ENCODE measurements at places on chromosomes 16 and 17. TPM values are rescaled to one million over a fixed set of nuclear protein-coding genes. Genes with fewer than 3 reads are reported as not detected.

GRCh38 chr16:79007614-79008013 is 592.9 kb downstream of the MAF start:
- no peak for DNase-seq

DNA sequence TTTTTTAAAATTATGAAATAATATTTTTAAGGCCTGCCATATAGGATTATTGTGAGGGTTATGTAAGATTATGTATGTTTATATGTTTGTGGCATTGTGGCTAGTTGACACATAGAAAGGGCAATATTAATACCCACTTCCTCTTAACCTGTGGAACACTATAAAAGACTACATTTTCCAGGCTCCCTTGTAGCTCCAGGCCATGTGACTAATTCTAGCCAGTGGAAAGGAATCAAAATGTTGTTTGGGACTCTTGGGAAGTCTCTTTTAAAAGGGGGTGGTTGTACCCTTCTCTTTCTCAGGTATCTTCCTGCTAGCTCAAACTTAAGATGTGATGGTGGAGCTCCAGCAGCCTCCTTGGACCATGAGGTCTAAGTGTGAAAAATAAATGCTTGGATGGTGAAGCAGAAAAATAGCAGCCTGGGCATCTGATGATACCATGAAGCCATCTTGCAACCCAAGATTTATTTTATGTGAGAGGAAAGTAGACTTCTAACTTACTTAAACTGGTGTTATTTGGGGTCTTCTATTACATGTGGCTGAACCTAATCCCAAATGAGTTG is 39.2 kb downstream of the TEKT5 start:
- DNase-seq = no peak

DNA sequence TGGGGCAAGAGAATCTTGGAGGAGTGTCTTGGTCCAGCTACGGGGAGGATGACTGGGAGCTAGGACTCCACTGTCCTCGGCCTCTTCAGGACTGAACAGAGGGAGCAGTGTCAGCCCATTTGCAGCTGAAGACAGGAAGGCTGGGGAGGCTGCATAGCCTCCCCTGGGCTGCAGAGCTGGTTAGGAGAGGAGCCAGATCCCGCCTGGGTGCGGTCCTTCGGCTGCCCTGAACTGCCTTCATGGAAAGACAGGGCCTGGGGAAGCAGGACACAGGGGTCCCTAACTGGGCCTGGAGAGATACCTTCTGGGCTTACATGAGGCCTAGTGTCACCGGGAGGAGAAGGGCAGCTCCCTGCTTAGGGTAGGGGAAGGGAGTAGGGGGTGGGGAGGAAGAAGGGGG is 26.6 kb downstream of the UNC13D start:
- no peak for DNase-seq

DNA sequence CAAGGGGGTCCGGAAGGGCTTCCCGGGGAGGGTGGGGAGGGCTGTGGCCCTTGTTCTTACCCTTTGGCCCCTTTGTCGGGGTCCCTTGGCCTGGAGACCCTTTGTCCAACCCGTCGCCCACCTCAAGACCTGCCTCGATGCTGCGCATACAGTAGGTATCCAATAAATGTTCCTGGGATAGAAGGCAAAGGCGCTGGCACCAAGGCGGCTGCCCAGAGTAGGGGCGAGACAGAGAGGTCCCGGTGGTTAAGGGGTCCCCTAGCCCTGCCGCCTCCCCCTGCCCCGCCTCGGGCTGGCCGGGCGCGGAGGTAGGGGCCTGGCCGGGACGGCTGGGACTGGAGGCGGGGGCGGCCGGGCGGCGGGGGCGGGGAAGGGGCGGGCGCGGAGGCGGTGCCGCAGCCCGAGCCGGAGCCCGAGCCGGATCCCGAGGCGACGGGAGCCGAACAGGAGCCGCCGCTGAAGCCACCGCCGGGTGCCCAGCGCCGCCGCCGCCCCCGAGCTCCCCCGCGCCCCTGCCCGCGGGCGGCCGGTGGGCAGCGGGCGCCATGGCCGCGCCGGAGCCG is at the start of gene NHERF2:
TSS of gene NHERF2 (plus strand) at position 442 of the 563 bp plus-strand sequence. CDS start at position 546, 104 bp downstream.
- DNase-seq = no peak

Gene SMIM36
- total RNA-seq = not detected

DNA sequence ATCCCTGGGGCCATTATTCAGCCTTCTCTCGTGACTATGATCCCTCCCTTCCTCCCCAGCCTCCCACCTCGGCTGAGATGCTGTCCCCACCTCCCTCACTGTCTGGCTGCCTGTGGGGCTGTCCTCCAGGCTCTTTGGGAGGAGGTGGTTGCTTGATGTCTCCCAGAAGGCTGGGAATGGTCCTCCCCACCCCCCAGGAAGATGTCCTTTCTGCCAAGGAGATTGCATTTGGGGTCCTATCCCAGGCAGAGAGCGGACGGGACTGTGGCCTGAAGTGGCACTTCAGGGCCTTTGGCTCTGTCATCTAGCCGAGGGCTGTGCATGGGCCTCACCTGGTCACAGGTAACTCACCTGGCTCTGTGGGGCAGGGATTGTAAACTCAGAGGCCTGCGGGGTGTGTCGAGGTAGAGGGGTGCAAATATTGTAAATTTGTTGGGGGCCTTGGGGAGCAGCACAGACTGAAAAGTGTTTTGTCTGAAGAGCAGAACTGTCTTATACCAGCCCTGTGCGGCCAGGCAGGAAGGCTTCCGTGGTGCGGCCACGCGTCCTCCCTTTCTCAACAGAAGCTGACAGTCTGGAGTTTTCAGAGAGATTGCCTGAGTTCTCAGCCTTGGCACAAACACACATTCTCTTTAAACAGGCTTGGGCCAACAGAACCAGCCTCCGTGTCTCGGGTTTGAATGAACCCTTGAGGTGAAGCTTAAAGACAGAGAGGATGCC is 177.9 kb downstream of the SEC14L1 start:
- DNase-seq = no peak

DNA sequence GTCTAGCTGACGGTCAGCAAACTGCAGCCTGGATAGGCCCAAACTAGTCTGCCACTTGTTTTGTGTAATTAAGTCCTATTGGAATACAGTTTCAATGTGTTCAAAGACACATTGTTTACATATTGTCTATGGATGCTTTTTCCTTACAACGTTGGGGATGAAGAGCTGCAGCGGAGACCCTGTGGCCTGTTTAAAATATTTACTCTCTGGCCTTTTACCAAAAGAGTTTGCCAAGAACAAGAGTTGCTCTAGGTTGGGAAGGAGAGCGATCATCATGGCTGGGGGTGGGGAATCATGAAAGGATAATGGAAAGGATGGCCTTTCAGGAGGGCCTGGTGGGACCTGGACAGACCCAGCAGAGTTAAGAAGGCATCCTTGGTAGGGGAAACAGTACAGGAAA is 274.9 kb upstream of the ZFHX3 start:
- DNase-seq = no peak

Gene FBXO39
- 0.30 TPM for total RNA-seq

GRCh38 chr17:39939588-39940419 is 12.3 kb downstream of the LRRC3C start:
- DNase-seq = peak; percentile 65

DNA sequence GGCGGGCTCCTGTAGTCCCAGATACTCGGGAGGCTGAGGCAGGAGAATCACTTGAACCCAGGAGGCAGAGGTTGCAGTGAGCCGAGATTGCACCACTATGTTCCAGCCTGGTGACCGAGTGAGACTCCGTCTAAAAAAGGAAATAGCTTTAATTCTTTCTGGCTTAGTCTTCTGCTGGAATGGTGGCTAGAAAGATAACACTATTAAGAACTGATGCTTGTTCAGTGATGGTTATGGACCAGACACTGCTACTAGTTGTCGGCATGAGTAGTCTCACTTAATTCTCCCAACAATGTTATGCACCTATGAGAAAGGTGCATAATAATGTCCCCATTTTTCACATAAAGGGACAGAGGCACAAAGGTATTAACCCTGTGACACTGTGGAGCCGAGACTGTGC is 188.7 kb downstream of the HS3ST3A1 start:
- no peak for DNase-seq

- DNase-seq = no peak
Measured at GRCh38 chr16:75617121-75617520, 6.0 kb downstream of the ADAT1 start.

DNA sequence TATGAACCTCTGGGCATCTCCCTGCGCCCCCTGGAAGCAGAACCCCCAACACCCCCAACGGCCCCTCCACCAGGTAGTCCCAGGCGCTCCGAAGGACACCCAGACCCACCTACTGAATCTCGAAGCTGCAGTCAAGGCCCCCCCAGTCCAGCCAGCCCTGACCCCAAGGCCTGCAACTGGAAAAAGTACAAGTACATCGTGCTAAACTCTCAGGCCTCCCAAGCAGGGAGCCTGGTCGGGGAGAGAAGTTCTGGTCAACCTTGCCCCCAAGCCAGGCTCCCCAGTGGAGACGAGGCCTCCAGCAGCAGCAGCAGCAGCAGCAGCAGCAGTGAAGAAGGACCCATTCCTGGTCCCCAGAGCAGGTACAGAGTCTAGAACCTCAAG is 1.5 kb downstream of the BCL6B start:
- DNase-seq = no peak

- DNase-seq = no peak
Measured at GRCh38 chr16:10751291-10751697, 7.7 kb downstream of the NUBP1 start.

Gene MYO15A
- total RNA-seq = 0.59 TPM

GRCh38 chr16:28899882-28900590 is 21.7 kb downstream of the ATP2A1 start:
- no peak for DNase-seq

DNA sequence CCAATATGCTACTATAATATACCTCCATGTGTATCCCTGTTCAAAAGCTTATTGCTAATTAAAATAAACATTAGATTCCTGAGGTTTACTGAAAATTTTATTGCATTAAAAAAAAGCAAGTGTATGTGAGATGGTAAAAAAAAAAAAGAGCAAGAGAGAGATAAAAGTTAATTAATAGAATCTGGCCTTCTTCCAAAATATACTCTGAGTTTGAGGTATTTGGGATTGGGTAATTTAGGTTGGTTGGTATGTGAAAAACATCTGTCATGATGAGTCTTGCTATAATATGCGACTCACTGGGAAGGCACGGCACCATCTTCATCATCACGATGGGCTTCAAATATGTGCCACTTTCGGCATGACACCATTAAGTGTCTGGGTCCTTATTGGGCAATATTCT is 711.1 kb upstream of the SOX9 start:
- DNase-seq = no peak

- DNase-seq = peak; percentile 96
Measured at GRCh38 chr17:50203604-50204345, 2.3 kb upstream of the COL1A1 start.

- DNase-seq = no peak
Measured at GRCh38 chr16:1309888-1310831, 724 bp downstream of the UBE2I start.

GRCh38 chr16:31451681-31452351 is 7.5 kb upstream of the ARMC5 start:
- no peak for DNase-seq

GRCh38 chr17:81127526-81128177 is 37.7 kb upstream of the PVALEF start:
- DNase-seq = no peak

DNA sequence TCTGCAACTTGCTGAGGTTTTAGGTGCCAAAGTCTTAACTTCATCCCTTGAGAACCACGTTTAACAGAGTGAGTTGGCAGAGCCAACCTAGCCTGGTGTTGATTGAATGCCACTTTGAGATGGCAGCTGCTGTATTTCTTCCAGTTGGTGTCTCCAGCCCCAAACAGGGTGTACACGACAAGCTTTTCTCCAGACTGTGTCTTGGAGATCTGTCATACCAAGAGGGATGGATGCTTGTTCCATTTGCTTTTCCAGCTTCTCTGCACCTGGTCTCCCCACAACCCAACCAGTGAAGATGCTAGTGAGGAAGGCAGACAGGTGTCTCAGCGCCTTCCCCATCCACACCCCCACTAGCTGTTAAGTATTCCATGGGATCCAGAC is 141.1 kb upstream of the HS3ST2 start:
- DNase-seq = no peak

- no peak for DNase-seq
Measured at GRCh38 chr16:67847064-67847861, at the start of gene CENPT. Gene CENPT, minus strand, starts transcription at chr16:67847693. Its CDS starts 13,834 bp downstream, at chr16:67833859.

Gene CCL14
- 3.1 TPM for total RNA-seq

DNA sequence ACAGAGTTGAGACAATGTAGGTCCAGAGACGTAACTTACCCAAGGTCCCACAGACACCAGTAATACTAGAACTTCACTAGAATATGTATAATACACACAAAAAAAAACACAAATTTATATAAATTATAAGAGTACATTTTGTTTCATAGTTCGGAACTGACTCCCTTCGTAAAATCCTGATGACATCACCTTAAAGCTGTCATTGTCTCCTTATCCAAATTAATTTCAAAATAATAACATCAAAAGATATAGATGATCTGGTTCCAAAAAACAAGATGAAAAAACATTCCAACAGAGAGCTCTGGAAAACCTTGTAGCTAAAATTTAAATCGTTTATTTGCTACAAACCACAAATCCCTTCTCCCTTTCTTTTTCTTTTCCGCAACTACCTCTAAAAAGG is 10.0 kb downstream of the FBXL20 start:
- DNase-seq = no peak

Data from skin of body (tissue), 3 donors.